ENCODE measurements at places on chromosomes 12 and 14. TPM values are rescaled to one million over a fixed set of nuclear protein-coding genes. Genes with fewer than 3 reads are reported as not detected.

Gene HOXC12
- not detected for total RNA-seq

Gene IL26
- total RNA-seq = not detected

Gene TMTC1
- total RNA-seq = not detected

- H3K27me3 ChIP-seq = no peaks in the 10 kb centered on the region
- H3K36me3 ChIP-seq = no peaks in the 10 kb centered on the region
- H3K4me3 ChIP-seq = no peak overlapping the region
- no peak for DNase-seq
These were observed 424.8 kb downstream of the RAD51B start for GRCh38 chr14:68244262-68244980.

- H3K4me3 ChIP-seq = no peak overlapping the region
- no peaks in the 10 kb centered on the region for H3K27me3 ChIP-seq
These were observed 252.2 kb downstream of the ANO2 start for GRCh38 chr12:5692850-5693249.

GRCh38 chr12:105201299-105201698 lies 34.7 kb downstream of the APPL2 start:
- no peaks in the 10 kb centered on the region for H3K27me3 ChIP-seq
- H3K4me3 ChIP-seq = no peak overlapping the region
- no peak overlapping the region for H3K27ac ChIP-seq

GRCh38 chr14:38873941-38874612 lies 229.0 kb downstream of the SEC23A start:
- H3K27me3 ChIP-seq = no peaks in the 10 kb centered on the region
- H3K36me3 ChIP-seq = no peaks in the 10 kb centered on the region
- H3K27ac ChIP-seq = no peak overlapping the region
- H3K4me3 ChIP-seq = no peak overlapping the region
- H3K4me1 ChIP-seq = no peaks in the 10 kb centered on the region
- no peak for DNase-seq

Data from Karpas-422 (cell line).